T-cell (primary cell): ENCODE measurements at places on chromosomes 7 and 10.

GRCh38 chr7:132142006-132142405 lies 434.3 kb downstream of the PLXNA4 start:
- no peak for DNase-seq

DNA sequence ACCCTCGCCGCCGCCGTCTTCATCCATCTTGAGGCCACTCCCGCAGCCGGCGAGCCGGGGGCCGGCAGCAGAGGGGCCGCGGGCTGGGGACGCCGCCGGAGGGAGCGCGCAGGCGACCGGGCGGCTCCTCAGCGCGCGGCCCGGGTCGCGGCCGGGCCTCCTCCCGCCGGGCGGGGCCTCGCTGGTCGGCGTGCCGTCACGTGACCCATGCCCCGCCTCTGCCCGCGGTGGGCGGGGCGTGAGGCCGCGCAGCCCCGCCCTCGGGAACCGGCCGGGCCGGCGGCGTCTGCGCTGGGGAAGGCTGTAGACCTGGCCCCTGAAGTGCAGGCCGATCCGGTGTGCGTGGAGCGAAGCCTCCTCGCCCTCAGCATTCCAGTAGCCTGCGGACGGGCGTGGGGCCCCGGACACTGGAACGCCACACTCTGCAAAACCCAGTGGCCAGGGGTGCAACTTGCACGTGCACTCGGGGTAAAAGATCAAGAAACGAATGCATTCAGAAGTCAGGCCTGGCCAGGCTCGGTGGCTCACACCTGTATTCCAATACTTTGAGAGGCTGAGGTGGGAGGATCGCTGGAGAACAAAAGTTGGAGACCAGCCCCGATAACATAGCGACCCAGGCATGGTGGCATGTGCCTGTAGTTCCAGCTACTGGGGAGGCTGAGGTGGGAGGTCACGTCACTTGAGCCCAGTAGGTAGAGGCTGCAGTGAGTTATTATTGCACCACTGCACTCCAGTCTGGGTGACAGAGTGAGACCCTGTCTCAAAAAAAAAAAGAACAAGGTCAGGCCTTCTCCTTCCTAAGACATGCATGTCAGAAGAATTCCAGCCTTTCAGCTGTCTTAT lies at the start of gene CYTH3:
Gene CYTH3 (minus strand): TSS at position 144 of the 843 bp plus-strand sequence. CDS start 117 bp downstream, at position 27.
- DNase-seq = peak; percentile 74

DNA sequence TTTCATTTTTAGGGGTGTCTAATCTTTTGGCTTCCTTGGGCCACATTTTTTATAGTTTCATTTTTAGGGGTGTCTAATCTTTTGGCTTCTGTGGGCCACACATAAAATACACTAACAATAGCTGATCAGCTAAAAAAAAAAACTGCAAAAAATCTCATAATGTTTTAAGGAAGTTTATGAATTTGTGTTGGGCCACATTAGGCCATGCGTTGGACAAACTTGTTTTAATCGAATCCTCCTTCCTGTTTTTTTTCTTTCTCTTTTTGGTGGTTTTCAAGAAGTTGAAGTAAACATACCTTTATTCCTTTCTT lies 37.4 kb downstream of the ZNRF2 start:
- DNase-seq = no peak

- no peak for DNase-seq
Observed at GRCh38 chr10:11557513-11557912, 53.9 kb downstream of the USP6NL start.
